Right cardiac atrium (tissue), 5 donors: ENCODE measurements at places on chromosomes 2 and 18. TPM values are rescaled to one million over a fixed set of nuclear protein-coding genes. Genes with fewer than 3 reads are reported as not detected.

The GPR39 gene
- total RNA-seq, result not detected

The UNC80 gene
- total RNA-seq, result 0.20 TPM

The SPP2 gene
- total RNA-seq, result not detected

The REEP1 gene
- 22.5 TPM for total RNA-seq

The EFEMP1 gene
- total RNA-seq, result 194 TPM

The ADAM17 gene
- 14.1 TPM for total RNA-seq

The ACVR1 gene
- total RNA-seq, result 48.8 TPM

The COL5A2 gene
- total RNA-seq, result 26.6 TPM

The WNT10A gene
- total RNA-seq, result not detected

The CHRND gene
- total RNA-seq, result not detected

The CAPN14 gene
- 0.09 TPM for total RNA-seq
